ENCODE measurements at places on chromosomes 2 and 18.
A peak's percentile ranks its signal among the peaks of the same experiment; 100 is the strongest.

GRCh38 chr2:200509235-200509611 lies 645 bp downstream of the KCTD18 start:
- DNase-seq: peak; percentile 9

DNA sequence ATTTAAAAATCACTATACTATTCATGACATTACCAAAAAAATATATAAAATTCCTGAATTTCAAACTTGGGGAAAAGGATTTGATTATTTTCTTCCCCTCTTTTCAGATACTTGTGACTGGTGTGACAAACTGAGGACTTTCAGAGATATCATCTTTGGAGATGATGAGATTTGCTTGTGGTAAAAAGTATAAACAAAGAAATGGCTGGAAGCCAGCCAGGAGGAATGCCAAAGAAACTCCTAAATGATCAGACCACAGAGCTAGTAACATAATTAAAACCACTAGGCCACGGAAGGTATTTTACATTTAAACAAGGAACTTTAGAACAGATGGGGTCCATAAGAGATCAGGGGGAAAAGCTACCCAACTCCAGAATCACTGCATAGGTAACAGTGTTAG lies 58.7 kb downstream of the PIGN start:
- peak; percentile 4 for DNase-seq

GRCh38 chr2:178143481-178143880 lies 31.2 kb downstream of the RBM45 start:
- no peak for DNase-seq

- DNase-seq: no peak
Observed at GRCh38 chr2:188456114-188456909, 164.6 kb downstream of the GULP1 start.

- DNase-seq: peak; percentile 66
Observed at GRCh38 chr2:74843899-74844298, 10.0 kb downstream of the HK2 start.

GRCh38 chr2:50840341-50841124 lies 191.4 kb downstream of the NRXN1 start:
- peak; percentile 13 for DNase-seq

GRCh38 chr2:151357359-151357758 lies at the start of gene TNFAIP6:
Gene TNFAIP6, plus strand, starts transcription at chr2:151357592. Its CDS starts 75 bp downstream, at chr2:151357667.
- peak; percentile 82 for DNase-seq

DNA sequence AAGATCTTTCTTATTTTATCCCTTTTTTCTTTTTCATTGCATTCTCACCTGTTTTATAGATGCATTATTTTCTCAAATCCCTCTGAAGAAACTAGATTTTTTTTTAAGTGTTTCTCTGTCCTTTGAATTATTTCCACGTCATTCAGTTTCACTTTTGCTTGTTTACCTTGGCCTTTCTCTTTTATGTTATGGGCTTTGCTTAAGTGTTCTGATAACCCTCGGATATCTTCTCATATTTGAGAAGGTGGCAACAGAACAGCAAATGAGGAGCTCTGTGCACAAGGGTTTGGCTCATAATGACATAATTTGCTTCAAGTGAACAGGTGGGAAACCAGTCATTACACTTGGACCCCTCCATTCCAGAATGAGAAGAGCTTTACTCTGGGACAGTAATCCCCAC lies 111.9 kb downstream of the C1D start:
- no peak for DNase-seq

- no peak for DNase-seq
Observed at GRCh38 chr2:43028188-43028587, 198.2 kb downstream of the ZFP36L2 start.

DNA sequence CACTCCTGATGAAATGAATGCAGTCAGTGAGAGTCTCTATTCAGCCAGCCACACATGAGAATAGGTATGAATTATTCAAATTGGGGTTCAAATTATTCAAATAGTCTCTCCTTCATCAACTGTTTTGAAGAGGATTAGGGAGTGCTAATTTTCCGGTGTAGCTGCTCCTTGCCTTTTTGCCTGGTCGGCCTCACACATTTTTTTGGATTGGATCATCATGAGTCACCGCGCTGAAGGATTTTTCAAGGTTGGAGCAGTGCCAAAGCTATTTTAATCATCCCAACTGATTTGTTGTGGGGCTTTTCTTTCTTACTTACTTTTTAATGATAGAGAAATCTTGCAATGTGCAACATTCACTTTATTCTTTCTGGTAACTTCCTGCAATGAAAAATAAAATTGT lies 2.4 kb upstream of the DTNA start:
- DNase-seq: peak; percentile 92

- DNase-seq: no peak
Observed at GRCh38 chr18:75307530-75307929, 96.9 kb downstream of the TSHZ1 start.

- DNase-seq: no peak
Observed at GRCh38 chr18:23235336-23235735, 100.1 kb downstream of the CABLES1 start.

DNA sequence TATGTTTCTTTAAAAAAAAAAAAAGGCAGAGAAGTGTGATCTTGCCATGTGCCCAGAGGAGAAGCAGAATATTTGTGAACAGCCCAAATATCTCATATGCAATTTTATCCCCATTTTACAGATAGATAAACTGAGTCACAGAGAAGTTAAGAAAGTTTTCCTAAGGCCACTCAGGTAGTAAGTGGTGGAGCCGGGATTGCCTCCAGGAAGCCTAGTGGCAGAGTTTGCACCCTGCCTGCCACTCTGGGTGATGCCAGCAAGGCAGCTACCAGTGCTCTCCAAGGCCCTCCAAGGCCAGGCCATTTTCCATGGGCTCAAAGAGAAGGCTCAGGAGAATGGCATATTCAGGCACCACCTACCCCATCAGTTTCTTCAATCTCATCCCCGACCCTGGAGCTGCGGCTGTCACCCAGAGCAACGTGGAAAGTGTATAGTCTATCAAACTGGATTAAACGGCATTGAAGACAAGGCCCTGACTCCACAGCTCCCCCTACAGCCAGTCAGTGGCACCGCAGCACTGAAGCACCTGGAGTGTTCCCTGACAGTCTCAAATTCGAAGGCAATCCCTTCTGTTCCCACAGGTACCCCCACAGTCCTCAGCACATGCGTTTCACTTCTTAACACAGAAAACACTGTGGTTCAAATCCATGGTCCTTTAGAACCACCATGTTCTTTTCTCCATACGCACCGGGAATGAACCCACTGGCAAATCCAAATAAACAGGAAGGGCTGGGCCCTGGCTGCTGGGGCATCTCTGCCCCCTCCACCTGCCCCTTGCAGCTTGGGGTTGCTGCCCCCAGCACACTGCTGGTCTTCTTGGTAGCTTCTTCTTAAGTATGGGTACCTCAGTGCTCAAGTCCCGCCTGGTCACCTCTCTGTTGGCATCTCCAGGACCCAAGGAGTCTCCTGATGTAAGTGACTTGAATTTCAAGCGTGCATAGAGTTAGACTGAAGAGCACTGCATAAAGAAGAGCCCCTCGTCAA lies 175.3 kb downstream of the INHBB start:
- DNase-seq: peak; percentile 59

GRCh38 chr2:205115511-205115910 lies 566.8 kb upstream of the NRP2 start:
- no peak for DNase-seq

- peak; percentile 74 for DNase-seq
Observed at GRCh38 chr18:12336887-12337286, 28.8 kb downstream of the TUBB6 start.

DNA sequence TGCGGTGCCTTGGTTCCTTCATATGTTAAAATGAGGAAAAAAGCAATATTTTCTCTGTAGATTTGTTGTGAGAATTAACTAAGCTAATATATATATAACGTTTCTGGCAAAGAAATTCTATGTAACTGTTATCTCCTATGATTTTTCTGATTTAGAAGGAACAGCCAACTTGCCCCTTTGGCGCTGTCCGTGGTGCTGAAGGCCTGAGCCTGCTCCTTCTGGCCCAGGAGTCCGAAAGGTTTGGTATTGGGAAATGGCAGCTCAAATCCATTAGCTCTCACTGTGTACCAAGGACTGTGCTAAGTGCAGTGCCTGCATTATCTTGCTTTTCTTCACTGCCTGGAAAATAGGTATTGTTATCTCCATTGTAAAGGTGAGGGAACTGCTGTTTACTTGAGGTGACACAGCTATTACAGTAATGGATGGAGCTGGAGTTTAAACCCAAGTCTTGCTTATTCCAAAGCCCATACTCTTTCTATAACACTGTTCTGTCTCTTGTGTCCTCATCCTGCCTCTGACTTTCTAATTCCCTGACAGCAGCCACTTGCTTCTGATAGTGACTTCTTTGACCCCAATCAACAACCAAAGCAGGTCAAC lies 52.2 kb downstream of the C1QL2 start:
- DNase-seq: peak; percentile 60

DNA sequence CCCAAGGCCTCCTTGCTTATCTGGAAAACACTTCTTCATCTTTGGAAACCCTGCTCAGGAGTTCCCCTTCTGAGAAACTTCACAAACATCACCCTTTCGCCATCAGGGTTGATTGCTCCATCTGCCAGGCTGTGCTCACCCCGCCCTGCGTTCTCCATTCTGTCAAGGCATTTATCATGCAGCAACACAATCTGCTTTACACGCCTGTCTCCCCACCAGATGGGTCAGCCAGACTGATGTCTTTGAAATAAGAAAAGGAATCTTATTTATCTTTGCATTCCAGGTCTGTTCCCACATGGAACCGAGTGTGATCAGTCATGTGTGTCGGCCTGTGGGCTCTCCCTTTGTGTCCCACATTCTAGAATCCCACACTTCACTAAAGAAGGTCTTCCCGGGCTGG lies 110.0 kb upstream of the ARL4C start:
- no peak for DNase-seq

- no peak for DNase-seq
Observed at GRCh38 chr2:232183279-232183678, 195.3 kb upstream of the ALPP start.

DNA sequence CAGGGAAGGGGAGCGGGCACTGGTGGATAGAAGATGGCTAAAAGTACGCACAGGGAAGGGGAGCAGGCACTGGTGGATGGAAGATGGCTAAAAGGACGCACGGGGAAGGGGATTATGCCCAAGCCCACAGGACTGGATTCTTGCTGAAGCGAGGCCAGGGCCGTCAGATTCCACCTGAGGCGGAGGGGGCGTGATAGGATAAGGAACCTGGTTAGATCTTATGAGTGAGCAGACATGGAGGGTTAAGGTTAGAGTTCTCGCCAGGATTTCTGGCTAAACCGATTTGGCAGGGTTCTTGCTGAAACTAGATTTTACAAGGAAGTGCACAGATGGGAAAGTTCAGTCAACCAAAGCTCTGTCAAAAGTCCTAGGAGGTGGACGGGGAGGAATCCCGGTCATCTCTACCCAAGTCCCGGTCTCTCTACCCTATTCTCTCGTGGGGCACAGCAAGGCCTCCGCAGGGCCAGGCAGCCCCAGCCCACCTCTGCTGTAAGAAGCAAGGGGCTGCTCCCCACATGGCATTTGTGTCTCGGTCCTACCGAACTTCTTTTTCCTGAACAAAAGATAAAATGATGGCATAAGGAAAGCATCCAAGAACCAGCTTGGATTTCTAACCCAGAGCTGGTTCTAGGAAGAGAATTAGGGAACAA lies 140.8 kb downstream of the PTGR3 start:
- DNase-seq: no peak

GRCh38 chr2:47682216-47682749 lies 100.7 kb upstream of the MSH6 start:
- no peak for DNase-seq

DNA sequence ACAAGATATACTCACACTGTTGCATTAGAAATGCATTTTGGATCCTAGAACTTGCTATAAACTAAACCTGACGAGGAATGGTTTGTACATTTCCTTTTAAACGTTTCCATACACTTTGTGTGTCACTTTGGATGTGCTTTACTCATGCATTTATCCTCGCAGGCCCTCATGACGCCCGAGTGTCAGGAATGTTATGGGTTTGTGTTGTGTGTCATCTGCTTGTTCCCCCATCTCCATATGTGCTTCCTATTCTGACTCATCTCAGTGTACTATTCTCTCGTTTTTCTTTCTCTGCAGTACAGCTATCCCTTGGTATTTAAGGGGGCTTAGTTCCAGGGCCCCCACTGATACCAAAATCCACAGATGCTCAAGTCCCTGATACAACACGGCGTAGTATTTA lies 121.5 kb upstream of the RASGRP3 start:
- peak; percentile 76 for DNase-seq

- no peak for DNase-seq
Observed at GRCh38 chr2:8984855-8985254, 18.6 kb downstream of the MBOAT2 start.

DNA sequence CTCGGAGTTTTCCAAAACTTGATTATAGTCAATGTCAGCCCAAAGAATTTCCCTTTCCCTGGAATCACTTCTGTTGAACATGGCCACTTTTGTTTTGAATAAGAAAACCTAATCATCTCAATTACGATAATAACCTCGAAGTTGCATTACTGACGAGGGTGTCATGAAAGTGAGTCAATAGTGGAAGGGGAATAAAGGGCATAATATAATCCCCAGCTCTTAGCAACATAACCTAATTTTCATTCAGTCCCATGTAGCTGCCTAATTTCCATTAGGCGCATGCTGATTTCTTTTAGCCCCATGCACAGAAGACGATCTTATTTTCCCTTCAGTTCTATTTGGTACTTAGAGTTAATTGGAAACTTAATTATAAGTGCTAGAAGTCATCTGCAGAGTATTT lies 51.1 kb upstream of the RAPH1 start:
- DNase-seq: no peak

DNA sequence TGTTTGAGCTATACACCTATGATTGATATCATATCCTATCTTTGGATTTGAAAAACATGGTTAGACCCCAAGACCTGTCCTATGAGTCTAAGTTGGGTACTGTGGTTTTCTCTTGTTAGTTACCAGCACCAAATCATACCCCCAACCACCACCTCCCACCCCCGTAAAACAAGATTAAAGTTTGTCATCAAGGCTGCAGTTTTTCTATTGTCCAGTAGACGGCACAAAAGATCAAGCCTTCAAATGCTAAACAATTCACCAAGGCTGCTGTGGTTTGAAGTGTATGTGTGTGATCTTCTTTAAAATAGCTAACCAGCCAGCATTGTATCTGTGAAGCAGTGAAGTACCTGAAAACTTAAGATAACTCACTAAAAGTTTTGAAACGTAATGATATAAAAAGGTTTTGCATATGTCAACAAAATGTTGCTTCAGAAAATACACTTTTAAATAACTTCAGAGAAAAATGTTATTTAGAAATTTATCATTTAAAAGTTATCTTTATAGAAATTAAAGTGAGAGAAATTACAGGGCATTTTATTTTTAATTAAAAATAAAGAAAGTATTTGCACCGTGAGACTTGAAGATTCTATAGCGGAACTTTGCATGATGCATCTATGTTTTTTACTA lies 5.8 kb upstream of the MEIS1 start:
- peak; percentile 70 for DNase-seq

GRCh38 chr18:62522178-62522503 lies 684 bp upstream of the ZCCHC2 start:
- DNase-seq: no peak
